ENCODE measurements at places on chromosomes 11 and 22. TPM values are rescaled to one million over a fixed set of nuclear protein-coding genes. Genes with fewer than 3 reads are reported as not detected.
A peak's percentile ranks its signal among the peaks of the same experiment; 100 is the strongest.

The PDE3B gene
- 25.8 TPM for total RNA-seq

The CARD16 gene
- 11.6 TPM for total RNA-seq

DNA sequence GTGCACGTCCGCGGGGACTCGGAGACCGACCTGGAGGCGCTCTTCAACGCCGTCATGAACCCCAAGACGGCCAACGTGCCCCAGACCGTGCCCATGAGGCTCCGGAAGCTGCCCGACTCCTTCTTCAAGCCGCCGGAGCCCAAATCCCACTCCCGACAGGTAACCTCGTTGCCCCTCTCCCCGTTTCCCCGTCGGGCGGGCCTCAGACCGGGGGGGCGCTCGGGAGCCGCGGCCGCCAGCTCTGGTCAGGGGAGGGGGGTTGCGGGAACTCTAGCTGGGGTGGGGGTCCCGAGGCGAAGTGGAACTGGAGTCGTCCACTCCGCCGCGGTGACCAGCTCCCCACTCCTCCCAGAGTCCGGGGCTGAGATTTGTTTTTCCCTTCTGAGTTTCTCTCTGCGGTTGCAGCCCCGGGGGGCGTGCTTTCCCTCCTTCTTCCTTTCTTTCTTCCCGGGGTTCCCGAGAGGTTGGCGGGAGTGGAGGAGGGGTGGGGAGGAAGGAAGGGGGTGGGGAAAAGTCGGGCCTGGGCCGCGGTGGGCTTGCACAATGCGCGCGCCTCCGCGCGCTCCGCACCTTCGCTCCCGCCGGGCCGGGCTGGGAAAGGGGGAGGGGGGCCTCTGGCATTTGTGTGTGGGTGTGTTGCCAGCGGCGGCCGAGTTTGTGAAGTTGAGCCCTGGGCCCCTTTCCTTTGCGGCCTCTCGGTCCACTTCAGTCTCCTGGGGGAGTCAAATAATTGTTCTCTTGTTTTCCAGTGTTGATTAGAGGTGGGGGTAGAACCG, 952 bp downstream of the YAP1 start:
- DNase-seq: peak; percentile 22

GRCh38 chr11:17010851-17011420, 3.3 kb downstream of the PLEKHA7 start:
- no peak for DNase-seq

GRCh38 chr11:102615894-102616432, 9.2 kb downstream of the MMP20 start:
- no peak for DNase-seq

The ARFGAP3 gene
- total RNA-seq: 23.0 TPM

The SCARF2 gene
- total RNA-seq: 0.46 TPM

DNA sequence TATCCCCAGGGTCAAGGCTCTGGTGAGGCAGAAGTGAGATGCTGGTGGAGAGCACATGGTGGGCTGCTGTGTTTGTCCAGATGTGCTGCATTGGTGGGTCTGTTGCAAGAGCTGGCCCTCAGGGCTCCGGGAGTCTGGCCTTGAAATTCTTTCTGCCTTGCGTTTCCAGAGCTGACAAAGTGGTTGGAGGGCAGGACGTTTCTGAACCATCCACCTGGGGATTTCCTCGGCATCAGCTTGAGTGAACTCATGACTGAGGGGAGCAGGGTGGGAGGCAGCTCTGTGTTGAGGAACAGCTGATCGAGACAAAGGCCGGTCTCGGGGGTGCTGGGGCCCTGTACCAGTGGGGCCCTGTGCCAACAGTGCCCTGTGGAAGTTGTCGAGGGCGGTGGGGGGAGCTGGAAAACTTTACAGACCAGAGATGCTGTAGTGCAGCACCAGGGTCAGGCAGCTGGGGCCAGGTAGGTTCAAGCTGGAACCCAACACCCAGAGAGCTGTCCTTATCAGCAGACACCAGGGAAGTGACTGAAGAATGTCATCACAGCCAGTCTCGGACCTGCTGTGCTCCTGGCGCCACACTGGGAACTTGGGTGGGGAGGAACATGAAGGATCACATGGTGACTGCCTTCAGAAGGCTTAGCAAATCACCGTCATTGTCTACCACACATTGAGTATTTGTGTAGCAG, 4.9 kb downstream of the TSKU start:
- no peak for DNase-seq

DNA sequence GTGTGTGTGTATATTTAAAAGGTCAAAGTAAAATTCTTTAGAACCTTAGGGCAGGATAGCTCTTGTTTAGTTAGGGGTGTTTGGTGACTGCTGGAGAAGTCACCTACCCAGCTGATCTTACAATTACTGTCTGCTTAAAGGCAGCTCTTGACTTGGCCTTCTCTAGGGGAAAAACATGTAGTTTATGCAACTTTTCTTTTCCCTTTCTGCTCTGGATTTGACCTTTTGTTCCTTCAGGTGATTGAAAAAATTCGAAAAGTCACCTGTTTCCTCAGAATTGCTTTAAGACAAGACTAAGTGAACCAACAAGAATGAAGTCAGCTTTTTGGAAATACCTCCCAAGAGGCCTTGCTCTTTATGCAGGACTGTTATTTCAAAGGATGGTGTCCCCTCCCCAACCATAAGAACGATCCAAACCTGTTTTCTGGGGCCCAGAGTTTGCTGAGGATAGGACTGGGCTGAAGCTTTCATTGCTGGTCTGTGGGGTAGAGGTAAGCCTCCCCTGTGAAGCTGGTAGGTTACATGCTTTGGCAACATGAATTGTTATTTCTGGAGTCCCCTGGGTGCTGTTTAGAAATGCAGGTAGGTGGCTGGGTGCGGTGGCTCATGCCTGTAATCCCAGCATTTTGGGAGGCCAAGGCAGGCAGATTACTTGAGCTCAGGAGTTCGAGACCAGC, 111.2 kb downstream of the PTPRJ start:
- DNase-seq: no peak

DNA sequence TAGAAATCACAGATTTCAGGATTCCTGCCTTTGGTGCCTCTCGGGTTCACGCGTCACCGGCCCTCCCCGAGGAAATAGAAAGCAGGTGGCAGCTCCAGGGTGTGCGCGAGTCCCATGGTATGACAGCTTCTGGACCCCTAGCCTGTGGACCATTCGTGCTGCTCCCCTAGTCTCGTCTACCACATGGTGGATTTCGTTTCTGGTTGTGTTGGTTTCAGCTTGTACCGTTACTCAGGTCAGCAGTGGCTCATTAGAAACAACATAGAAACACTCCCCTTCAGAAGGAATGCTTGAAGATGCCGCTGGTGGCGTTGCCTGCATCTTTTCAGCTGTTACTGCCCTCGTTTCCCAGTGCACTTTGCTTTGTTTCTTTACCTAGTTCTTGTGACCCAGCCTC, 700 bp downstream of the TTC17 start:
- peak; percentile 65 for DNase-seq

DNA sequence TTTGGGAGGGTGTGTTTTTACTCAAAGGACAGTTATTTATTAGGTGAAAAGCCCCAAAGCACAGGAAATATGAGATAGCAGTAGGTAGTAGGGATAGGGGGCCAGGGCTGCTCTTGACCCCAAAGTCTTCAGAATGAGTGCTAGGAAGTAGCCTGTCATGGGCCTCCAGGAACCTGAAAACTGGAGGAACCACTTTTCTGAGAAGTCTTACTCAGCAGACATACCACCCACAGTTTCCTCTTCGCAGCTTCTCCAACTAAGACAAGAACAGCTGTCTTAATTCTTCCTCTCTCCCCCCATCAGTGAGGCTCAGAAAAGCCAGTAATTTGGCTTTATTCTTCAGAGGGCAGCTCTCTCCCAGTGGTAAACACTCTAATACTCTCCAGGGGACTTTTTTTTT, 84.0 kb upstream of the CTSC start:
- DNase-seq: peak; percentile 69

The GUCY1A2 gene
- not detected for total RNA-seq

DNA sequence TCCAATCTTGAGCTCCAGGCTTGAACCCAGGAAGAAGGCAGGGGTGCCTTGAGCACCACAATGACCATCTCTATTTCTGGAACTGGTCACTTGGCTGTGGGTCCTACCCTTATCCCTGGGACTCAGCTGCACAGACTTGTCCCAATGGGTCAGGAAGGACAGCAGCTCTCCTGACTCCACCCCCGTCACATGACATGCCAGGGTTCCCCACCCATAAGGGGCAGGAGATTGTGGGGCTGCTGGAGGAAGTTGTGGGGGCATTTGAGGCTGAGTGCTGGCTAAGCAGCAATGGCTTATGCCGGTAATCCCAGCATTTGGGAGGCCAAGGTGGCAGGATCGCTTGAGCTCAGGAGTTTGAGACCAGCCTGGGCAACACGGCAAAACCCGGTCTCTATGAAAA, 56.2 kb downstream of the NFAM1 start:
- DNase-seq: no peak

DNA sequence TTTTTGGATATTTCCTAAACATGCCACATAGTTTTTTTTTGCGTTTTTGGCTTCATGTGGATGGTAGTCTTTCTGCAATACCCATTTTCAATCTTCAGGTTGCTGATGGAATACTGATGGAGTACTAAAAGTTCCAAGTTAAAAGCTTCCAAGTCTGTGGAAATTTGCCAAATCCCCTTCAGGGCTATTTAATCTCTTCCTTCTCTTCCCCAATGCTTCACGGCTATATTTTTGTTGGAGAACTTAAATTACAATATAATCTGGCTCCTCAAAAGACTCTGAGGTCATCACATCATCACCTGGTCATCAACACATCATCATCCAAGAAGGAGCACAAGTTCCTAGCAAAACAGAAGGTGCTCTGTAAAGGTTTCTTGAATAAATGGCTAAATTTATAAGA, 881.0 kb upstream of the TENM4 start:
- no peak for DNase-seq

The CLDN5 gene
- total RNA-seq: not detected

DNA sequence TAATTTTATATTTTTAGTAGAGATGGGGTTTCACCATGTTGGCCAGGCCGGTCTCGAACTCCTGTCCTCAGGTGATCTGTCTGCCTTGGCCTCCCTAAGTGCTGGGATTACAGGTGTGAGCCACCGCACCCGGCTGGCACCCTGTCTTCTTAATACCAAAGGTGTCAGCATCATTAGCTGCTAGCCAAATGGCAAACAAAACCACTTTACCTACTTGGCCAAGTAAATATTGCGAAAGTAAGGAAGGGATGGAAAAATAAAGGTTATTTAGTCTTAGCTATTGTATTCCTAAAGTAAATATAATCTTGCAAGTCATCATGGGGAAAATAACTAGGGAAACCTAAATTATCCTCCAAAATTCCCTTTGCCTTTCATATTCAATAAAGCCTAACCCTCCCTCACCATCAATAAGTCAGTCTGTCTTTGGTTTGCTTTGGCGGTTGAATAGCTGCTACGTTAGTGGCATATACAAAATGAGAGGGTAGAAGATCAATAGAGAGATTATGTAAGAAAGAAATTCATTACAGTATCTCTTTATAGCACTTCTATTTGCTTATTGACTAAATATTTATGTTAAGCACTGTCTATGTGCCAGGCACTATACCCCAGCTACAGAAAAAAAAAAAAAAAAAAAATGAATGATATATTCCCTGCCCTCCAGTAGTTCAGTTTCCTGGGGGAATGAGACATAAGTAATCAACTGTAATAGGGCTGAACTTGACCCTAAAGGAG, 40.2 kb upstream of the CFAP300 start:
- DNase-seq: no peak

The NPTXR gene
- 1.3 TPM for total RNA-seq

The OR8G5 gene
- total RNA-seq: not detected

DNA sequence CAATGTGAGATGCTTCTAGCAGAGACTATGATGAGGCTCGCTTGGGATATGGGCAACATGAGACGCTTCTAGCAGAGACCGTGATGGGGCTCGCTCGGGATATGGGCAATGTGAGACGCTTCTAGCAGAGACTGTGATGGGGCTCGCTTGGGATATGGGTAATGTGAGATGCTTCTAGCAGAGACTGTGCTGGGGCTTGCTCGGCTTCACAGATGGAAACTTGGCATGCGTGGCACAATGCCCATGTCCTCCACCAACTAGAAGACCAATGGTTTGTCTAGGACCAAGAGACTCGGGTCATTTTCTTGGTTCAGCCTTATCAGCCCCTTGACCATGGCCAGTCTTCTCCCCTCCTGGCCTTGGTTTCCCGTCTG, 7.1 kb downstream of the MYEOV start:
- DNase-seq: no peak

The HEPN1 gene
- not detected for total RNA-seq

The HINFP gene
- total RNA-seq: 27.2 TPM

DNA sequence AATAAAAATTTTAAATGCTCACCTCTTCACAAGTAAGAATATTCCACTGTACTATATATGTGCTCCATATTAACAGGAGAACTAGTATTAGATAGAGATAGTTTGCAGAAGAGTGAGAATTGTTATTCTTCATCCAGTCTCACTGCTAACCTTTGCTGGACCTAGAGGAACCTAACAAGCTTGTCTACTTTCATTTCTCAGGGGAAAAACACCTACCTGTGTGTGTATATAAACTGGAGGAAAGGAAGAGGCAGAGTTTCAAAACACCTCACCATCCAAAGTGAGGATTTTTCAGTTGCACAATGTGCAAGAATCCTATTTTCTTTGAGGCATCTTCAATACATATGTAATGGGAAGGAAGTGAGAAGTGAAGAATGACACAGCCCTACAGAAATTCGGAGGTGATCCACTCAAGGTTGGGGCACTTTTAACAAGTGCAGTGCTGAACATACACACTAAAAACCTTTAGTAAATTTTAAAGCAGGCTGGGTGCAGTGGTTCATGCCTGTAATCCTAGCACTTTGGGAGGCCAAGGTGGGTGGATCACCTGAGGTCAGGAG, 52.4 kb downstream of the SYTL2 start:
- no peak for DNase-seq

- peak; percentile 50 for DNase-seq
These were observed 79.5 kb downstream of the TIMP3 start for GRCh38 chr22:32880893-32881596.

GRCh38 chr22:41848468-41848867, 15.6 kb downstream of the SREBF2 start:
- DNase-seq: no peak

The PGA5 gene
- total RNA-seq: not detected

DNA sequence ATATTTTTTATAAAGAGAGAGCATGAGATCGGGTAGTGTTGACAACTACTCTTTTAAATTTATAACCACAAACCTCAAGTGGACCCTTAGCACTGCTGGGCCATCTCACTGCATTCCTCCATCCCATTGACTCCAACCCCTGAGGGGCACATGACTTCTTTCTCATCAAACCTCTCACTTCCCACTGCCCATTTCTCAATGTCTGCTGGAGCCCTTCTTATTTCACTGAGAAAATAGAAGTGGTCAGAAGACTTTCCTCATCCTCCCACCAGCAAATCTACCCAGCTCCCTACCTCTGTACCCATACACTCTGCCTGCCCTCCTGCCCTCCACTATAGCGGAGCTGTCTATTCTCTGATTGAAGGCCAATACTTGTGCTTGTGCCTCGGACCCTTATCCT, 370.6 kb upstream of the MPPED2 start:
- DNase-seq: no peak

- peak; percentile 41 for DNase-seq
These were observed 997 bp downstream of the UBE2L3 start for GRCh38 chr22:21568347-21569075.

GRCh38 chr22:44192816-44193534, 12.2 kb downstream of the PARVG start:
- DNase-seq: no peak

The CCDC15 gene
- 5.6 TPM for total RNA-seq
